Astrocyte of the spinal cord (primary cell): ENCODE measurements at places on chromosomes 16 and 17.
A peak's percentile ranks its signal among the peaks of the same experiment; 100 is the strongest.

- no peak for DNase-seq
Observed at GRCh38 chr17:17500999-17501605, 4.9 kb upstream of the RASD1 start.

- no peak for DNase-seq
Observed at GRCh38 chr17:81057777-81058176, 22.8 kb downstream of the BAIAP2 start.

GRCh38 chr16:8585857-8586256, 4.5 kb downstream of the TMEM114 start:
- no peak for DNase-seq

GRCh38 chr17:6170349-6170748, 100.2 kb downstream of the WSCD1 start:
- no peak for DNase-seq

DNA sequence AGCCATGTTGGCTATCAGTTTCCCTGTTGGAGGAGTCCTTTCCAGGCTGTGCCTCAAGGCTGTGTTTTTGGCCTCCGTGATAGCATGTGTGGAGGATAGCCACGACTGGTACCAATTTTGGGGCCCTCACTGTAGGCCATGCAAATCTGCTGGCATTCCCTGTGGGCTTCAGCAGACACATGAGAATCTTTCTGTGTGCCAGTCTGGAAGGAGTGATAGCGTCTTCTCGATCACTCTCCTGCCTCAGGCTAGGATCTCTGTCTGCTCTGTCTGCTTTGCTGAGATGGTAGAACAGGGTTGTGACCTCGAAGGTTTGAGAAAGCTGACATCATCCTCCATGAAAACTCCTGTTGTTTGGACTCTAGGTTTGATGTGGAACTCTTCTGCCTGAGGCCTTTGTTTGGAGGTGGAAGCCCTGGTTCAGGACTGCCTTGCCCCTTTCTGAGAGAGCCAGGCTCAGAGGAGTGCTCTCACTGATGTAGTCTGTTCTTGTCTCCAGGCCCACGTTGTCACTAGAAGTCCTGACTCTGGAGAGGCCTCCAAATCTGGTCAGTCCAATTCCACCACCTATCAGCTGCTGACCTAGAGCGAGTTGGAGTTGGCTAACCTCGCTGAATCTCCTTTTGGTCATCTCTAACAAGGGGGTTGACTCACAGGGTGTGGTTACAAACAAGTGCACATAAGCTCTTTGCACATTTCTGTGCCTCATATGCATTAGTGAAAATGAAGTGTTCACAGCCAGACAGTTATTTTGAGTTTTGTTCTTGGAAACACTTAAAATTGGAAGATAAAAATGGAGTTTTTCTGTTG, 12.1 kb upstream of the EDC4 start:
- DNase-seq = no peak

DNA sequence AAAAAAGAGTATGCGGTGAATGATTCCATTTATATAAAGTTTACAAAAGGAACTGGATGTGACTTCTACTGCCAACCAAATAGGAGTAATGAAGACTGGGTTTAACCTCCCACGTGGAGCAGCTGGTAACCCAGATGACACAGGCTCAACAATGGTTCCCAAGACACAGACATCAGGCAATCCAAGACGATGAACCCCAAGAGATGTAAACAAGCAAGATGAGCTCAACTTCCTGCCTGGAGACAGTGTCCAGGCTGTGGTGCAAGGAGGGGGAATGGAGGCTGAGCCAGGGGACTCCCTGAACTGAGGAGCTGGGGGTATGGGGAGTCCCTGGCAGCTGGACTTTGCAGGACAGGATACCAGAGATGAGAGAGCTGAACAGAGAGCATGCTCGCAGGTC, 104.7 kb downstream of the LITAF start:
- no peak for DNase-seq

DNA sequence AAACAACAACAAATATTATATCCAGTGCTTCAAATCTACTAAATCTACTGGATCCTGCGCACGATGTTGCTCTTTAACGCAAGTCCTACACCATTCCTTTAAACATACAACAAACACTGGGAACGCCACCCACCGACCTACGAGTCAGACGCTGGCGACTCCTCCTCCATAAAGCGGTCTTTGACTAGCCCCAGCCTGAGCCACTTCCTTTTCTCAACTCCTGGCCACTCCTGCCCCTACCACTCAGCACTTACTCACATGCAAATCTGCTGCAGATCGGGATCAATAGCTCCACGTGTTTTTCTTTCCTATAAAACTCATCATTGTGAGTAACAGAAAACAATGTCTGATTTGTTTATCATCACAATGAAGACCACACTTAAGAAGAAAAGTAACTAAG, 32.8 kb upstream of the MNT start:
- DNase-seq = peak; percentile 55

- no peak for DNase-seq
Observed at GRCh38 chr17:50939795-50940684, 73.9 kb upstream of the TOB1 start.

GRCh38 chr17:47243737-47244598, 9.7 kb upstream of the ITGB3 start:
- DNase-seq = no peak

- no peak for DNase-seq
Observed at GRCh38 chr17:19365499-19365817, 2.9 kb upstream of the B9D1 start.

- DNase-seq = no peak
Observed at GRCh38 chr17:57001541-57001940, 23.6 kb downstream of the SCPEP1 start.

- no peak for DNase-seq
Observed at GRCh38 chr16:89697161-89697615, 4.3 kb downstream of the SPATA2L start.

DNA sequence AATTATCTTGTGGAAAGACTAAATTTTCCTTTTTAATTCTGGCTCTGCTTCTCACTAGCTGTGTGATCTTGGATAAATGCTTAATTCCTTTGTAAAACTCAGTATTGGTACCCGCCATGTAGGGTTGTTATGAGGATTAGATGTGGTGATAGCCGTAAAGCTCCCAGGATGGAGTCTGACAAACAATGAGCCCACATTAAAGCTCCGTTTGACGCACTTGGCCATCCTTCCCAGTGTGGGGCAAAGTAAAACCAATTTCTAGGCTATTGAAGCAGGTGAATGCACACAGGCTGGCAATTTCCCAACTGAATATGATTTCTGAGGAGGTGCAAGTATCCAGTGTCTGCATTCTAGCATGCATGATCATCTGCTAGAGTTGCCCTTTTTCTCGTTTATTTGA, 123.6 kb downstream of the MRTFB start:
- DNase-seq = no peak

- no peak for DNase-seq
Observed at GRCh38 chr17:37826497-37827430, 81.9 kb upstream of the HNF1B start.

- no peak for DNase-seq
Observed at GRCh38 chr16:3576211-3576610, 992 bp downstream of the NLRC3 start.

- peak; percentile 69 for DNase-seq
Observed at GRCh38 chr17:64216338-64217248, 46.5 kb downstream of the TEX2 start.

DNA sequence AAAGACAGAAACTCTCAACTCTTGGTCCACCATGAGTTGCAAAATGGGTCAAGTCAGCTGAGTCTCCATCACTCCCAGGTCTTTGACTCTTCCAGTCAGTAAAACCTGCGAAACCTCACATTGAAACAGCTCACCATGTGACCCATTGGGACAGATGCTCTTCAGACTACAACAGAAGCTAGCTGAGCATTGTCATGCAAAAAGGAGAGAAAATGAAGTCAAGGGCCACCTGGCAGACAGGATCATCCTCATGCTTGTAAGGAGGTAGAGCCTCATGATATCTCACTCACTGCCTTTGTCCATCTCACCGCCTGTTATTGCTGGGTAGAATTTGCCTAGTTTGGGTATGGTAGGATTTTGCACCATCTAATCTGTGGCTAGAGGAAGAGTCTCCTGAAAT, 50.2 kb downstream of the MAF start:
- DNase-seq = no peak

DNA sequence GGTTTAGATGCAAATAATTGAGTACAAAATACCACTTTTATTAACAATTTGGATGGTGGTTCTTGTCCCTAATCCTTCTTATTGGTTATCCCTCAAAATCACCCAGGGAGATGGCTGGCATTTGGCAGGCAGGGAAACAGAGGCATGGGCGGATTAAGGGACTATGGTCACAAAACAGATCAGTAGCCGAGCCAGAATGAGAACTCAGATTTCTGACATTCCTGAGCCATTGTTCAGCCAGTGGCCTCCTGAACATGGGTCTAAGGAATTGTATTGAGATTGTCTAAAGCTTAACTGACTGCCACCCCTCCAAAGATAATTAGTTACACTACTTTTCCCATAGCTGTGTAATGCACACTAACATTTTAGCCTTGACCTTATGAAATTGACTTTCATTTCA, 88.4 kb downstream of the CHD9NB start:
- DNase-seq = no peak

GRCh38 chr17:45851464-45851863, 6.8 kb downstream of the SPPL2C start:
- no peak for DNase-seq

GRCh38 chr16:23310744-23311143, 8.6 kb downstream of the SCNN1B start:
- DNase-seq = no peak

DNA sequence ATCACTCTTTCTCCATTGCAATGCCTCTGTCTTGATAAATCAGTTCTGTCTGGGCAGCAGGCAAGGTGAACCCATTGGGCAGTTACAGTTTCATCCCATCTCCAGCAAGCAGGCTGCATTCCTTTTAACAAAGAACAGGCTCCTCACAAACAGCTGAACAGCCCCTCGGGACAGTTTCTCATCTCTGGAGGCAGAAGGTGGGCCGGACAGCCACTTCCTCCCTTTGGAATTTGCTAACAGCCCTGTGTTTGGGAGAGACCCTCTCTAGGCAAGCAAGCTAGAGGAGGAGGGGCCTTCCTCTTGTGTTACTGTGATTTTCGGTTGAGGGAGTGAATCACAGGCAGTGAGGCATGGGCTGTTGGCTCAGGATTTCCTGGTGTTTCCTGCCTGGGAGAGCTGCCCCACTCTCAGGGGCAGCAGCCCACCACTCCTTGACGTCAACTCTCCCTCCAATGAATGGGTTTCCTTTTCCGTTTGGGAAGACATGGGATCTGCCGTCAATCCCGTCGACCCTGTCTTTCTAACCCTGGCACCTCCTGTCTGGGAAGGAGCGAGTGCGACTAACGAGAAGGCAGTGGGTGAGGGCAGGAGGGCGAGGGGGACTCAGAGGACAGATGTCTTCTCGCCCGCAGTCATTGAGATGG, 3.7 kb upstream of the PGS1 start:
- peak; percentile 86 for DNase-seq

- peak; percentile 43 for DNase-seq
Observed at GRCh38 chr17:64025732-64026294, 5.4 kb upstream of the ICAM2 start.

DNA sequence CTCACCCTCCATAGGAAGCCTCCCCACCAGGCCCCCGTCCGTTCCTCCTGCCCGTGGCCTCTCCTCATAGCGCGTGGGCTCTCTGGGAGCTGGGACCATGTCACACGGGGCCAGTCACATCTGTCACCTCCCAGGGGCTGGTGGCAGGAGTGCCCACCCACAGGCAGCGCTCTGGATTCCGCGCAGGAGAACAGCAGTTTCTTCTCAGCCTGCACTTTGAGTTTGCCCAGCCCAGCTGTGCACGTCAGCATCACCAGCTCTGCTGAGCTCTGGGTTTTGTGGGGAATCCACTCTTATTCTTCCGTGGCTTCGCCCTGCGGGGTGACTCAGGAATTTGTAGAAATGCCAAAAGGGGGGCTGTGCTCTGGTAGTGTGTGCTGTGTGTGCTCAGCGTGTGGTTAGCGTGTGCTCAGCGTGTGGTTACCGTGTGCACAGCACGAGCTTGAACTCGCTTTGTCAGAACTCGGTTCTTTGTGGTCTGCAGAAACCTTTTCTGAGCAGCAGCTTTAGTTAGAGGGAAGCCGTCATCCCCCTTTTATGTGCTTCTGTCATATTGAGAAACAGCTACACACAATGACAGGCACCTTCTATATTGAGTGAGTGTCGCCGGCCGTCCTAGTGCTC, 3.2 kb downstream of the ACSF3 start:
- no peak for DNase-seq

DNA sequence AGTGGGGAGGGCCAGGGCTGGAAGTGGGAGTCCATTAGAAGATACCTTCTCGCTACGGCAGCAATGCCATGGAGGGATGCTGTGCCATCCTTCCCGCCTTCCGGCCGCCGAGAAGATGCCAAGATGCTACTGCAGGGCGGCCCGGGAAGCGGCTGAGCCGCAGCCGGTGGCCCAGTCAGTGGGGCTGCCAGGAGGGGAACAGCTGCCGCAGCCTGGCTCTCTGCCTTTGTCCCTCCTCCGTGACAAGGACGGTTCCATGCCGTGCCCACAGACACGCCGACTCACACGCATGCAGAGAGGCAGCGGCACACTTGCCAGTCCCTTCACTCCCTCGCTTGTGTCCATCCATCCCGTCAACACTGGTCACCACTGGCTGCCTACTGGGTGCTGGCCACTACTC, 20.2 kb upstream of the NCBP3 start:
- no peak for DNase-seq

DNA sequence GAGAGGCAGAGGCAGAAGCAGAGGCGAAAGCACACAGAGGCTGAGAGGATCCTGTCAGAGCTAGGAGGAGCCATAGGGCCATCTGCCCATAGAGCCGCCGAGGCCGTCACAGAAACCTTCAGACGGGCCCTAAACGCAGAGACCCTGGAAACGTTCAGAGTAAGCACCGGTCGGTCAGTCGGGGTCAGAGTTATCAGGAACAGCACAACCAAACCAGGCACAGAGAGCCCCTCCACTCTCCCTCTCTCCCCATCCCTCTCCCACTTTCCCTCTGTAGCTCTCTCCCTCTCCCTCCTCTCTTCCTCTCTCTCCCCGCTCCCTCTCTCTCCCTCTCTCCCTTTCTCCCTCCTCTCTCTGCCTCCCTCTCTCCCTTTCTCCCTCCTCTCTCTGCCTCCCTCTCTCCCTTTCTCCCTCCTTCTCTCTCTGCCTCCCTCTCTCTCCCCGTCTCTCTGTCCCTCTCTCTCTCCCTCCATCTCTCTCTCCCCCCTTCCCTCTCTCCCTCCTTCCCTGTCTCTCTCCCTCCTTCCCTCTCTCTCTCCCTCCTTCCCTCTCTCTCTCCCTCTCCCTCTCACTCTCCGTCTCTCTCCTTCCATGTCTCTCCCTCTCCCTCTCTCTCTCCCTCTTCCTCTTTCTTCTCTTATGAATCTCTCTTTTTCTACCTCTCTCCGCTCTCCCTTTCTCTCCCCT, 138.9 kb downstream of the C16orf95 start:
- DNase-seq = no peak

- no peak for DNase-seq
Observed at GRCh38 chr16:13093661-13094060, 192.3 kb downstream of the SHISA9 start.

- DNase-seq = no peak
Observed at GRCh38 chr16:73921295-73921694, 375.3 kb upstream of the PSMD7 start.

- peak; percentile 25 for DNase-seq
Observed at GRCh38 chr17:53032861-53033271, 789.9 kb upstream of the KIF2B start.

GRCh38 chr17:7982666-7983065, 19.7 kb upstream of the GUCY2D start:
- peak; percentile 10 for DNase-seq
